Inflammatory macrophage treated with lipopolysaccharide for 4 hours (primary cell): ENCODE measurements at places on chromosomes 6 and 20.

DNA sequence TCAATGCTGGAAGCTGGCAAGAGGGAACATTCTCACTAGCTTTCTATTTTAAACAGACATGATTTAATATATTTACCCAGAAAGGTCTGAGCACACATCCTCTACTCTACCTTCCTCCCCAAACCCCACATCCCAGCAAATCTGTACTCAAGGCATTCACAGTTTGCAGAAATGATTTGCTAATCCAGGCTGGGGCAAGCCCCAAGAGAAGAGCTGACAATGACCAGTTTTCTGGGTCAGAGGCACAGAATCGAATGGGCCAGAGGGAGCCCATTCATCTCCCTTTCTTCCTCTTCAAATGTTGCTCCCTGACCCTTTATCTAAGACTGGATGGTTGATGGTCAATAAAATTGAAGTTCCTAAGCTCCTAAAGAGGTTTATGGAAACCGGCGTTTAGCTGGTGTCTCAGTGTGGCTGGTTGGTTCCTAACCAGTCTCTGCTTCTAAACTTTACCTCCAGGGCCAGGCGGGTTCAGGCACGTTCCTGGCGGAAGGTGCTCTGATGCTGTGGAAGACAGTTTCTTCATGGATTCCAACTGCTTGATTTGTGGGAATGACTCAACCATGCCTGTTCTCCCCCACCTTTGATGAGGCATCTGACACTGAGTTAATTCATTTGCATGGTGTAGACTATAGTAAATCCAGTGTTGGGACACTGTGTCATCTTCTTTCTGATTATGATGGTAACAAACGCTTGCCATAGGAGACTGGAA is 96.4 kb upstream of the IYD start:
- DNase-seq = peak; percentile 2

- DNase-seq = no peak
Measured at GRCh38 chr6:56713254-56713672, 70.6 kb upstream of the DST start.

DNA sequence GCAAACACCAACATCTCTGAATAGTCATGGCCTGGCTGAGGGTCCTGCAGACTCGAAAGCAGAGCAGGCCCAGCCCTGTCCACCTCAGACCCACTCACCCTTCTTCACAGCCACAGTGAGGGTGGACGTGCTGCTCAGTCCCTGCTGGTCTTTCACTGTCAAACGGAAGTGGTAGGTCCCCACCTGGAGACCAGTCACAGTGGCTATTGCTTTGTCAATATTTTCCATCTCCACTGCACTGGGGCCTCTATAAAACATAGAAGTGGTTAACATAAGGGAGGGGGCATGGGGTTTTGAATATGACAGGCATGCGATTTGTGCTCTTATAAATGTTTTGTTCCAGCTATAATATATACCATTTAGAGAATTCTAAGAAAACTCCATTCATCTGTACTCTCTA is 73.9 kb downstream of the ALDH5A1 start:
- DNase-seq = no peak

- no peak for DNase-seq
Measured at GRCh38 chr6:113651120-113651519, 206.0 kb upstream of the MARCKS start.

DNA sequence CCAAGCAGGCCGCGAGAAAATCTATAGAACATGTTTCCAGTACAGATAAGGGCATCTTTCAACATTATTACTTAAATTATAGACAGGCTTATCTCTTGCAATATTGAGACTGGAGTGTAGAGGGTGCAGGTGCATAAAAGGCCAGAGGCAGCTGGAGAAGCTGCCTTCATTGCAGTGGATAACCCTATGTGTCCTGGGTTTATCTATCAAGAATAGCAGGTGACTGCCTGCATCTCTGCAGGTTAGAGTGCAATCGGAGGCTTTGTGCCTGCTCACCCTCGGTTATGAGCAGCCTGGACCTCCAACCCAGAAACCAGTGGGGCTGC is 28.7 kb upstream of the ECI2 start:
- DNase-seq = no peak

- DNase-seq = peak; percentile 97
Measured at GRCh38 chr6:134437376-134437775, 119.5 kb upstream of the SGK1 start.

- DNase-seq = no peak
Measured at GRCh38 chr20:35598476-35598875, 17.2 kb upstream of the SPAG4 start.

- no peak for DNase-seq
Measured at GRCh38 chr6:149060985-149061760, 256.3 kb upstream of the TAB2 start.

GRCh38 chr6:30885999-30886896 is 1.9 kb downstream of the DDR1 start:
- no peak for DNase-seq

GRCh38 chr6:118397671-118398465 is 150.2 kb upstream of the PLN start:
- DNase-seq = no peak

DNA sequence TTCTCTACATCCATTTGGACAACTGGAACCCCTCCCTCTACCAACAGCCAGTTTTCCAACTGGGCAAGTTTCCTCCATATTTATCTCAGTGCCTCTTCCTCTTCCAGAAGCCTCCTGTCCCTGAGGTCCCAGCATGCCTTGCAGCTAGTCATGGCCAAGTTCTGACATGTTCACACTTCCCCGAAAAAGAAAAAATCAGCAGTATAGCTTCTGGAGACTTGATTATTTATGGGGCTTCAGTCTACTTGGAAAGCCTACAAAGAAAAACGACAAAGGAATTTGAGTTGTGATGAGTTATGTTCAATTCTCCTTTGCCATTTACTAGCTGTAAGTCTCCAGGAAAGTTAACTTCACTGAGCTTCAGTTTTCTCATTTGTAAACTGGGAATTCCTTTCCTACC is 406.5 kb downstream of the MAFB start:
- DNase-seq = no peak

DNA sequence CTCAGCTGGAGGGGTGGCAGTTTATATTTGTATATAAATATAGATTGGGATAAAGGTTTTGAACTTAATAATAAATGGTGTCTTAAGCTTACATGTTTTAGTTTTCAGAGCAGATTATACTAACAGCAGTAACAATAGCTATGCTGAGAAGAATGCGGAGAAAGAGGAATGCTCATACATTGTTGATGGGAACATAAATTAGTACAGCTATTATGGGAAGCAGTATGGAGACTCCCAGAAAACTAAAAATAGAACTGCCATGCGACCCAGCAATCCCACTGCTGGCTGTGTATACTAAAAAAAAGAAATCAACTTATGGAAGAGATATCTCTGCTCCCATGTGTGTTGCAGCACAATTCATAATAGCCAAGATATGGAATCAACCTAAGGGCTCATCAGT is 127.9 kb downstream of the BCKDHB start:
- DNase-seq = no peak

DNA sequence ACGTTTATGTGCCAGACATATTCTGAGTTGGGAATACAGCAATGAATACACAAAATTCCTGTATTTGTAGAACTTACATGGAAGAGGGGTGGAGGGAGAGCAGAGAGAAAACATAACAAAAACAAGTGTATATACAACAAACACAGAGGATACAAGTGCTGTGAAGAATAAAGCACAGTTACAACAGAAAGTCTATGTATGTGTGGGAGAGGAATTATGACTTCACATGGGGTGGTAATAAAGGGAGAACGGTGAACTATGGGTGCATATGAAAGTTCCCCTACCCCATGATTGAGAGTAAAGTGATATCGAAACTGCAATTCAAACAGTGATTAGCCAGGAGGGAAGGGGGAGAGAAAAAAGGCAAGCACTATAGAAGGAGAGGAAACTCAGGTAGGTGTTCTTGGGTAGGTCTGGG is 24.6 kb downstream of the HBS1L start:
- no peak for DNase-seq
